ENCODE measurements at places on chromosomes 16 and 17.
A peak's percentile ranks its signal among the peaks of the same experiment; 100 is the strongest.

GRCh38 chr17:78120971-78121800 lies 7.4 kb downstream of the TMC6 start:
- DNase-seq, result no peak

- DNase-seq, result no peak
Observed at GRCh38 chr17:38563362-38564253, 42.1 kb downstream of the SRCIN1 start.

- DNase-seq, result no peak
Observed at GRCh38 chr16:54053891-54054820, 232.4 kb downstream of the IRX3 start.

GRCh38 chr16:88063211-88063773 lies 112.1 kb downstream of the BANP start:
- peak; percentile 40 for DNase-seq

GRCh38 chr16:27242868-27243590 lies 25.5 kb downstream of the NSMCE1 start:
- DNase-seq, result peak; percentile 87

DNA sequence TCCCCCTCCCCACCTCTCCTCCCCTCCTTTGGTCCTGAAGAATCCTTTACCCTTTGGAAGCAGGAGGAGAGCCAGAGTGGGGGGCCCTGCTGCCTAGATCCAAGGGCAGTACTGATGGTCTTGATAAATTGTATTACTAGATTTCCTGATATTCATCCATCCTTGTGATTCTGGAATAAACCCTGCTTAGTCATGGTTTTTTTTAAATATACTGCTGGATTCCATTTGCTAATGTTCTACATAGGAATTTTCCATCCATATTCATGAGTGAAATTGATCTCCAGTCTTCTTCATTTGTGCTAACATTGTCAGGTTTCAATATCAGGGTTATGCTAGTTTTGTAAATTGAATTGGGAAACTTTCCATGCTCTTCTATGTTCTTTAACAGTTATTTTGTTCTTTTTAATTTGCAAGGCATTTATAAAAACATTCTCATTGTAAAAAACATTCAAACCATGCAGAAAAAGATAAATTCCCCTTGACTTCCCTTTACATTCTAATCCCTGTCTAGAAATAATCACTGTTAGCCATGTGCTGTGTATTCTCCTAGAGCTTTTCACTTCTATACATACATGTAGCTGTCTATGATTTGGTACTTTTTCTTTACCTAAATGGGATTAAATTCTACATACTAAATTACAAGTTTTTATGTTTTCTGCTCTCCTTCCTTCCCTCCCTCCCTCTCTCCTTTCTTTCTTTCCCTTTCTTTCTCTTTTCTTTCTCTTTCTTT lies 56.7 kb downstream of the CCDC42 start:
- DNase-seq, result no peak

- no peak for DNase-seq
Observed at GRCh38 chr16:3480901-3481695, 14.2 kb downstream of the C16orf90 start.

DNA sequence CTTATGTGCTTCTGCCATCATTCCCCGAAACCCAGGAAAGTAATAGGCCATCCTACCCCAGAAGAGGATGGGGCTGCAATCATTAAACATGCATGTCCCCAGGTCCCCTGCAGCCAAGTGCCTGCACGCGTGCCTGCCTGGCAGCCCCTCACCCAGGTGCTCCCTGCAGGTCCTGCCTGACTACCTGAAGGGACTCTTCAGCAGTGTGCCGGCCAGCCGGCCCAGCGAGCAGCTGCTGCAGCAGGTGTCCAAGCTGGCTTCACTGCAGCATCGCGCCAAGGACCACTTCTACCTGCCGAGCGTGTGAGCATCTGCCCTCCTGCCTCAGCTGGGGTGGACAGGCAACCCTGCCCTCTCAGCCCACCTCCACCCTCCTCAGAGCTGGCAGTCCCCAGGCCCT lies 16.2 kb upstream of the ALKBH5 start:
- DNase-seq, result no peak

GRCh38 chr17:9999919-10000695 lies 95.0 kb upstream of the RCVRN start:
- no peak for DNase-seq

DNA sequence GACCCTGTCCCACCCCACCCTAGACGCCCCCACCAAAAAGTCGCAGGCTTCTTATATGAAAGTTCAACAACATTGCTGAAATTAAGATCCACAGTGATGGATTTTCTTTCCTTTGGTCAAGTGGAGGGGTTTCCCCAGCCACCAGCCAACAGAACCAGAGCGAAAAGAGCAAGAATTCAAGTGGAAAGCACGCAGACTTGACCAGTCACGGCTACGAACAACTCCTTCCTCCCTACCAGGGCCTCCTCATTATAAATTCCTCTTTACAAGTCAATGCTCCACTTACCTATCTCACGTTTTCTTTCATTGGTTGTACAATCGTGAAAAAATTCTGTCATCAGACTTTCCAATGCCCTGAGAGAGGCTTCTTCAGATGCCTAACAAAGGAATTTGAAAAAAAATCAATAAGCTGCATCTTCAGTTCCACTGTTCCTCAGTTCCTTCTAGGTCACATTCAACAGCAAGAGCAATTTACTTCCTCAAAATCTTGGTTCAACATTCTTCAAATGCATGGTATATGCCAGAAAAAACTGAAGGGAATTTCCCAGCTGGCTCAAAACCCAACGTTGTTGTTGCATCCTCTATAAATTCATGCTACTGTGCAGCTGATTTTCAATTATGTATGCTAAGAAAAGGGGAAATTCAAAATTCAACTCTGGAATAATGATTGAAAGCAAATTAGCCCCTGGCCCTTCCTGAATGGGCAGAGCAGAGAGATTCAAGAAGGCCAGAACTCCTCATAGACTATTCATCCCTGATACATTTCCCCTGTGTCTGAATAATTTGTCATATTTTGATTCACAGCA lies 30.9 kb downstream of the XPO6 start:
- no peak for DNase-seq

DNA sequence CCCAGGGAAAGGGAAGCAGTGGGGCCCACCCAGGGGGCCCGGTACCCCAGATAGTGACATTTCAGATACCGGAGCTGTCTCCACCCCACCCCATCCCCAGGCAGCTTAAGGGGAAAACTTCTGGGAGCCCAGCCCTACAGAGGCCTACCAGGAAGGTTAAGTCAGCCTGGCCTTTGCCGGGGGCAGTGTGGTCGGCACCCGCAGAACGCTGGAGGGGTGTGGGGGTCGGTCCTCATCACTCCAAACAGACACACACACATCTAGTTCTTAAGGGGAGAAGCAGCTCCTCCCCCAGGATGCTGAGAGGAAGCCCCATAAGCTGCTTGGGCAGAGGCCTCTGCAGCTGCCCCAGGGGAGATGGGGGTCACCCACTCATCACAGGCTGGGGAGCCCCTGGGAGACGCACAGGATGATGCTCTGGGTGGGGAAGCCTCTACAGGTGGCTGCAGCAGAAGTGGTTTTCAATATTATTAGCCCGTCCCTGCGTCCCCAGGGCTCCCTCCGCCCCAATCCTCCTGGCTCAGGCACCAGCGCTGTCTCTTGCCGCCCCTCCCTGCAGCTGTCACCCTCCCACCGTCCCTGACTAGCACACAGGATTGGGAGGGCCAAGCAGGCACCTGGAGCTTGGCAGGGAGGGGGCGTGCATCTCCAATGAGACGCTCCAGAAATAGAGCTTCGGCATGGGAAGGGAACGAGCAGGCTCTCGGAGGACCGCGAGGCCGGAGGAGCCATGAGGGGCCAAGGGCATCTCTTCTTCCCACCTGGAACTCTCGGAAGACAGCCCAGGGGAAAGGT lies 1.4 kb upstream of the ABR start:
- DNase-seq, result no peak

DNA sequence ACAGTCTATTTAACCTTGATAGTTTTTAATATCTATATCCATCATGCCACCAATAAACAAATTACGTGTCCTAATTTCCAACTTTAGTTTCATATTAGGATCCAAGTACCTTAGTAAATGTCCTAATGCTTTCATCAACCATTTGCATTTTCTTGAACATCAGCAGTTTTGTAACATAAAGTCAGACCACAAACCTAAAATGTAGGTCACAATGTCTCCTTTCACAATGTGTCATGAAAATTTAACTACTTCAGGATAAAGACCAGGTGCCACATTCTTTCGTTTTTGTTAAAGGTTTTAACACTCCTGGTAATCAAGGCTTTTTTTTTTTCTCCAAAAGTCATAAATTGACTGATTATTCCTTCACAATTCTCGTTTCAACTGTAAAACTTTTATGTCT lies 310.7 kb upstream of the PMFBP1 start:
- DNase-seq, result no peak

DNA sequence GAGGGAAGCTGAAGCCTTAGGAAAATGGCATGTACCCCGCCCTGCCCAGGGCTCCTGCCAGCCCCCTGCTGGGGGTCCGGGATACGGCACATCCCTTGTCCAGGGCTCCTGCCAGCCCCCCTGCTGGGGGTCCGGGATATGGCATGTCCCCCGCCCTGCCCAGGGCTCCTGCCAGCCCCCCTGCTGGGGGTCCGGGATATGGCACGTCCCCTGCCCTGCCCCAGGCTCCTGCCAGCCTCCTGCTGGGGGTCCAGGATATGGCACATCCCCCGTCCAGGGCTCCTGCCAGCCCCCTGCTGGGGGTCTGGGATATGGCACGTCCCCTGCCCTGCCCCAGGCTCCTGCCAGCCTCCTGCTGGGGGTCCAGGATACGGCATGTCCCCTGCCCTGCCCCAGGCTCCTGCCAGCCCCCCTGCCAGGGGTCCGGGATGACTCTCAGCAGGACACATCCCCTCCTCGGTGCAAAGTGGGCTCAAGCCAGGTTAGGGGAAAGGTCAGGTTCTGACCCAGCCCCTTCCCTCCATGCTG lies 43.2 kb downstream of the RPH3AL start:
- no peak for DNase-seq

GRCh38 chr16:72798264-72798663 lies 249.7 kb downstream of the ZFHX3 start:
- no peak for DNase-seq
